ENCODE measurements at places on chromosomes 7 and 10.

DNA sequence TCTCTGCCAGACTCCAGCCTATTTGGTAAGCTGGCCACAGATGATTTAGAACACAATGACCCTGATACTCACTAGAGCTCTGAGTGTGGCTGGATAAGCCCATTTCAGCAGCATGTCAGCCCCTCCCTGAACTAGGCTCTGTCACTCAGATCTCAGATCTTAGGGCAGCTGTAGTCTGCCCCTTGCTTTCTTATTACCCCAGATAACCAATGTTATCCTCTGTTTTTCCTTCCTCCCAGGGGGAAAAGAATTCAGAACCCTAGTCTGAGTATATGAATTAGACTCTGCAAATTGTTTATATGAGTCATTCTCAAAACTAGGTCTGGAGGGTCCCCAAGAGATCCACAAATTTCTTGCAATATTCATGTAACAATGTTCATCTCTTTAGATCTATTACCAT lies 286.2 kb downstream of the KCNMA1 start:
- no peak for DNase-seq

DNA sequence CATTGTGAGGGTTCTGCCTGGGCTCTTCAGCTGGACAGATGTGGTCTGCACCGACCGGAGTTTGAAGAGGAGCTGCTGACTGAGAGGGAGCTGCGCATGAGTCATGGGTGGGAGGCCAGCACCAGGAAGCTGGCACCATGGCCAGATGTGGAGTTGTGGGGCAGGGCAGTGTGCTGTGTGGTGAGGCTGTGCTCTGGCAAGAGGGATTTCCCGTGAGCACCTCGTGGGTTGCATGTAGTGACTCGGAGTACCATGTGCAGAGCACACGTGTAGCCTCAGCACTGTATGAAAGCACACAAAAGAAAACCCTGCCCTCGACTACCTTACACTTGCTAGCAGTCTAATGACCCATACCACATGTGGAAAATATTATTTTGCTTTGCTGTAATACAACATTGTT lies 103.4 kb downstream of the WNT2 start:
- DNase-seq: no peak

GRCh38 chr10:16231176-16231575 lies 205.6 kb upstream of the PTER start:
- no peak for DNase-seq

DNA sequence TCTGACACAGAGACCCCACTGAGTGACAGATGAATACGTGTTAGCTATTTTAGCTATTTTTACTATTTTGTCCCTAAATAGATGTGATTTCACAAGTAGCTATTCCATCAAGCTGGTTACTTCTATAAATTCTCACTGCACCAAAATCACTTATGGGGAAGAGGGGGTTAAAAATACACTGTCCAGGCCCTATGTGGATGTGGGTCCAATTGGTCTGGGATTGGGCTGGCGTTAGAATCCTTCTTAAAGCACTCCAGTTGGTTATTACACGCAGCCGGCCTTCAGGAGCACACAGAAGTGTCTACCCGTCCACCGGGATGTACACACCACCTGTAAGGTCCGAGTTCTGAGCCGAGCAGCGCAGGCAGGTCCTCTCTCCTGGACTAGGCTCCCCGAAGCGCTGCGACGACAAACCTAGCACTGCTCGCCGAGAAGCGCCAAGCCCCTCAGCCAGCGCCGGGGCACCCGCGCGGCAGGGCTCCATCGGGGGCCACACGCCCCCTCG lies 222.3 kb upstream of the MKLN1 start:
- no peak for DNase-seq

DNA sequence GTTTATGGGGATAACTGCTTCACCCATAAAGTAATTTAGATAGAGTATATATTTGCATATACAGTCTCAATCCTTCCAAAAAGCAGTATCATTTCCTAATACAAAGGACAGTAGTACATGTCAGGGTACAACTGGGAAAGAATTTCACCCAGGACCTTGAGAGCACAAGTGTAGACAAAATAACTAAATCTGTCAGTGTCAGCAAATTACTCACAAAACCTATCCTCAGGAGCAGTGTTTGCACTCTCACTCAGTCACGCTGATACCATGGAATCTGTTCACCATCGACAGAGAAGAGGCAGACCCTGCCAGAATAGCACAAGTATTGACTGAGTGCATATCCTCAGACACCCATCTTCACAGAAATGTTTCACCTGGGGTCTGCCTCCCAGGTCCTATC lies 554.7 kb upstream of the PHF14 start:
- no peak for DNase-seq

GRCh38 chr7:150314639-150315239 lies 8.4 kb upstream of the LRRC61 start:
- no peak for DNase-seq

- no peak for DNase-seq
Observed at GRCh38 chr7:144842377-144842851, 6.6 kb upstream of the TPK1 start.

DNA sequence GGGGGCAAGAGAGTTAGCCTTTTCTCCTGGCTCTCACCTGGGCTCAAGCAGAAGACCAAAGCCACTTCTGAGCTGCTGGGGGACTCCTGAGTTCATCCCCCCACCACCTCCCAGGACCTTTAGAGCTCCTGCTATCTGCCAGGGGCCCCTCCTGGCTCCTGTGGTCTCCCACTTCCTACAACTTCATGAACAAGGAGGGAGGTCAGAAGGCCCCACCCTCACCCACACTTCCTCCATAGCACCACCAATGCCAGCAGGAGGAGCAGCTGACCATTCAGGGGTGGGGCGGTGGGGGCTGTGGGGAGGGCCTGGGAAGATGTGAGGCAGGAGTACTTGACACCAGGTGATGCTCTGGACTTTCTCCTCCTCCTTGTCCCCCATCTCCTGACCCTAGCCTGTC lies 32.6 kb upstream of the ADCYAP1R1 start:
- no peak for DNase-seq

DNA sequence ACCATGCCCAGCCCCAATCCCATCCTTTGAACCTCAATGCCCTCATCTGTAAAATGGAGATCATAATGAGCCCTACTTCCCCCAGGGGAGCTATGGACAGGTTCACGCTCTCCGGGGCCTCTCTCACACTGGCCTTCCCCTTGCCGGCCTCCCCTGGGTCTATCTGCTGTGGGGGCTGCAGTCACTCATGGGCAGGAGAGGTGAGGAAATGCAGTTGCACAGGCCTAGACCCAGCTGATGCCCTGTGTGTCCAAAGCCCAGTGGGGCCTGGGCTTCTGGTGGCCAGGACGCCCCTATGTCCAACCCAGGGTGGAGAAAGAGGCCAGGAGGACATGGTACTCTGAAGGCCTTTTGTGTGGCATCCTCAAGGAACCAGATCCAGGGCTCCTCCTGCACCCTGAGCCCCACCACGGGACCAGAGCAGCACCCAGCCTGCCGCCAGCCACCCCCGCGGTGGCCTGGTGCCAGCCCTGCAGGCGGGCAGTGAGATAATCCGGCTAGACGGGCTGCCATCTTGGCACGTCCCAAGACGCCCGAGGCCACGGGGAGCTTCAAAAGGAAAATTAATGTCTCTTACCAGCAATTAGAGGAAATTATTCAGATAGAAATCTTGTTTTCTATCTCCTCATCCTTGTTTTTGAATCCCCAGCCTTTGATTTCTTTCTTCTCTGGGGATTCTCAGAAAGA lies 39.0 kb downstream of the MYL10 start:
- no peak for DNase-seq

GRCh38 chr7:120979765-120980499 lies 8.6 kb upstream of the CPED1 start:
- no peak for DNase-seq

DNA sequence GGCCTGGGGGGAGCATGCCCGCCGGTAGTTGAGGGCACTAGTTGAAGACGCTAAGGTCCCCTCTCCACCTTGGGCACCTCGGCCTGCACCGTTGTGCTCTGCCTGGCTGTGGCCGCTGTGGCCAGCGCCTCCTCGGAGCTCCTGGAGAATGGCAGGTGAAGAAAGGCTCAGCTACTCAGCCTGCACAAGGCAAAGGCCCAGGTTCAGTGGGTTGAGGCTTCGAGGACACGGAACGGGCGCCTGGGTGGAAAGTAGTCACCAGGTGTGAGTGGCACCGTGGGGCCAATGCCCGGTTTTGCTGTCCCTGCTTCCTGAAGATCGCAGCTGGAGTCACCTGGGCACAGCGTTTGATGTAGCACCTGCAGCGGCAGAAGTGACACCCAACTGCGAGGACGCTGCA lies 12.4 kb upstream of the ZNF716 start:
- no peak for DNase-seq

- DNase-seq: no peak
Observed at GRCh38 chr10:132460071-132460470, 63.1 kb downstream of the PWWP2B start.

DNA sequence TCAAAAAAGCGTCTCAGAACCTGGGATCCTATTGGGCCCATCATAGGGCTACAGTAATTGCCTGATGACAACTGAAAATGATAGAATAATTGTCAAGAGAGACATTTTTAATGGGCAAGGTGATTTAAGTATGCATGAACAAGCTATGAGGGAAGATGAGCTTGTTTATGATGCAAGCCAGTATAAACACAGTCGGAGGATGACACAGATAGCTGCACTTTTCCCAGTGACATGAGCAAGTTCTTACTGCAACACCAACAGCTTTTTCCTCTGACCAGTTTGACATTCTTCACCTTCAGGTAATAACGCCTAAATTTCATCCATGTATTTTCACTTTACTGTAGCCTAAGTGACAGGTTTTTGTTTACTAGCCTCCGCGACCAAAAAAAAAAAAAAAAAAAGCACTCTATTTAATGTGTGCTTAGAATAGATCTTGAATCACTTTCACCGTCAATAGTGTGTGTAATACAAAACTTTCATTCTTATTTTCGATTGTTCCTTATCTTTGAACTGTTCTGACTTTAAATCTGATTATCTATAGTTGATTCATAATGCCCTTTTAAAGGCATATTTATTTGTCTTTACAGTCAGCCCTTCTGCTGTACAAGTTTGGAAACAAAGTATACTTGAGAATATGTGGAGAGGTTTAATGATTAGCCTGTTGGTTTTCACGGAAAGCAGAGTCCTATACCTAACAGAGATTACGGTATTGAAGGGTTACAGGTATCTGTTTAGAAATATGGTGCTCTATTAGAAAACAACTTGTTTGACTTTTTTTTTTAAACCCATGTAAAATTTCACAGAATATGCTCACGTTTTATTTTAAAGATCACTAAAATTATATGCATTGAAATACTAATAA lies 1.7 kb downstream of the FOXP2 start:
- DNase-seq: no peak

DNA sequence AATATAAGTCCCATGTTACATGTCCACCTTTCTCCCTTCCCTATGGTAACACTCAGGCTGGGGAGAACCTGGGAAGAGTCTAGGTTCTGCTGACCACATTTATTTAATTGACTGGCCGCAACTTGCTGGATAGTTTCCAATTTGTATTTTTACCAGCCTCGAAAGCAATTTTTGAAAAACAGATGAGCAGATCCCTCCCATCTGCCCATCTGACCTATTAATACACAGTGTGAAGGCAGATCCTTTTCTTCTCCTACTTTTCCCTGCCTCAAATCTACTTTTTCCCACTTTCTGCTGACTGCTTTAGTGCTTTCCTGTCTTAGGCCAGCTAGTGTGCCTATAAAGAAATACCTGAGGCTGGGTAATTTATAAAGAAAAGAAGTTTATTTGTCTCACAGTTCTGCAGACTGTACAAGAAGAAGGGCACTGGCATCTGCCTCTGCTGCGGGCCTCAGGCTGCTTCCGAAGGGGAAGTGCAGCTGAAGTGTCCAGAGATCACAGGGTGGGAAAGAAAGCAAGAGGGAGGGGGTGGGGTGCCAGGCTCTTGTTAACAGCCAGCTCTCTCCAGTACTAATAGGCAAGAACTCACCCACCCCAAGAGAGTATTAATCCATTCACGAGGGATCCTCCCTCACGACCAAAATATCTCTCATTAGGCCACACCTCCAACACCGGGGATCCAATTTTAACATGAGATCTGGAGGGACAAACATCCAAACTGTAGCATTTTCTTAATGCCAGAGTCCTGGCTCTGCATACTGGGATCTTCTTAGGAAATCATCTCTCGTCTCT lies 336.0 kb upstream of the IGFBP3 start:
- DNase-seq: no peak
